Adrenal gland (tissue), 19 donors: ENCODE measurements at places on chromosomes 7 and 10. TPM values are rescaled to one million over a fixed set of nuclear protein-coding genes. Genes with fewer than 3 reads are reported as not detected.

The KIAA1217 gene
- total RNA-seq = 42.8 TPM

The OGDHL gene
- total RNA-seq = 2.7 TPM

The SFTPA1 gene
- total RNA-seq = not detected

The ZNHIT1 gene
- total RNA-seq = 142 TPM

The ASAH2 gene
- total RNA-seq = 4.2 TPM

The SEMA3E gene
- total RNA-seq = 0.17 TPM

The GIMAP7 gene
- total RNA-seq = 6.6 TPM

The VSTM4 gene
- 61.6 TPM for total RNA-seq

The CPA2 gene
- total RNA-seq = 0.32 TPM

The KEL gene
- not detected for total RNA-seq

- H3K4me3 ChIP-seq = peak overlapping the region; percentile 95
- no peaks in the 10 kb centered on the region for H3K27me3 ChIP-seq
- no peaks in the 10 kb centered on the region for H3K36me3 ChIP-seq
- peak overlapping the region; percentile 31 for H3K27ac ChIP-seq
- DNase-seq = peak; percentile 76
These were observed 989 bp downstream of the SRPK2 start for GRCh38 chr7:105387508-105388355.

GRCh38 chr10:8556321-8556720 lies 501.8 kb downstream of the GATA3 start:
- no peak overlapping the region for H3K4me3 ChIP-seq
- no peaks in the 10 kb centered on the region for H3K27me3 ChIP-seq
- no peak overlapping the region for H3K27ac ChIP-seq
- no peak for DNase-seq

DNA sequence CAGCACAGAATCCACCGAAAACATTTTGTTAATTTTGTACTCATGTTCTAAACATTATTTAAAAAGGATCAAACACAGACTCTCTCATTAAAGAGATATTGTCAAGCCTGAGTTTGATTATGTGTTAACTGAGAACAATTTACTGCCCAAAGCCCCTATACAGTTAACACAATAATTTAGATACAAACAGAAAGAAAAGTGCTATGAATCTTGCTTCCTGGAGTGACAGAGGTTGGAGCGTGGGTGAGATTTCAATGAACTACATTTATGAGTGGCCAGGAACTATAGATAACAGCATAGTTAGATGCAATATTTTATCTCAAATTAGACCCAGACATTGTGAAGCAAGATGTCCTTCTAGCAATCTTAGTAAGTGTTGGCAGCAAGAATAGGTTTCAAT lies 448.9 kb upstream of the ETV1 start:
- no peaks in the 10 kb centered on the region for H3K36me3 ChIP-seq
- H3K27ac ChIP-seq = no peak overlapping the region
- DNase-seq = no peak
- H3K4me1 ChIP-seq = no peaks in the 10 kb centered on the region
- peaks cover 8% of the 10 kb centered on the region for H3K27me3 ChIP-seq

- no peaks in the 10 kb centered on the region for H3K36me3 ChIP-seq
- no peaks in the 10 kb centered on the region for H3K4me1 ChIP-seq
- DNase-seq = no peak
- no peak overlapping the region for H3K27ac ChIP-seq
These were observed 826.4 kb downstream of the LRMDA start for GRCh38 chr10:76257816-76258215.

GRCh38 chr10:125076891-125077541 lies 83.3 kb downstream of the CTBP2 start:
- no peak overlapping the region for H3K27ac ChIP-seq
- DNase-seq = no peak
- H3K27me3 ChIP-seq = no peaks in the 10 kb centered on the region
- no peak overlapping the region for H3K4me3 ChIP-seq
- no peaks in the 10 kb centered on the region for H3K36me3 ChIP-seq

DNA sequence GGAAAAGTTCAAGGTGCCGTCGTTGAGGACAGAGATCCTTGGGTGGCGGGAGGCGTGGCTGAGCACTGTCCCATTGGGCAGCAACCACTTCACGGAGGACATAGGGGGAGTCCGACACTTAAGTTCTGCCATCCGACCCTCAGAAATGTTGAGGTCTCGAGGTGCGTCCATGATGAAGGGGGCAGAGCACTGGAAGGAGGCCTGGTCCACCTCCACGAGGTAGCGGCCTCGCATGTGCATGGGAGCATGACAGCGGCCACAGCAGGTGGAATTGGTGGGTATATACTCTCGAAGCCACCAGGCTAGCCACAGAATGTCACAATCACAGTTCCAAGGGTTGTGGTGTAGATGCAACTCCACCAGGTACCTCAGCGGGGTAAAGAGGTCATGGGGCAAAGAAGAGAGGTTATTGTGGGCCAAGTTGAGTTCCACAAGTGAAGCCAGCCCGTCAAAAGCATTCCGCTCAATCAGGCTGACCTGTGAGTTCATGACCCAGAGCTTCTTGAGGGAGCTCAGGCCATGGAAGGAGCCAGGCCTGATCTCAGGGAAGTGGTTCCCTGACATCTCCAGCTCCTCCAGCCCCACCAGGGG lies 1.7 kb downstream of the LRRC4 start:
- no peak overlapping the region for H3K4me3 ChIP-seq
- no peaks in the 10 kb centered on the region for H3K36me3 ChIP-seq
- no peak for DNase-seq
- peaks cover 62% of the 10 kb centered on the region for H3K4me1 ChIP-seq
- no peak overlapping the region for H3K27ac ChIP-seq

DNA sequence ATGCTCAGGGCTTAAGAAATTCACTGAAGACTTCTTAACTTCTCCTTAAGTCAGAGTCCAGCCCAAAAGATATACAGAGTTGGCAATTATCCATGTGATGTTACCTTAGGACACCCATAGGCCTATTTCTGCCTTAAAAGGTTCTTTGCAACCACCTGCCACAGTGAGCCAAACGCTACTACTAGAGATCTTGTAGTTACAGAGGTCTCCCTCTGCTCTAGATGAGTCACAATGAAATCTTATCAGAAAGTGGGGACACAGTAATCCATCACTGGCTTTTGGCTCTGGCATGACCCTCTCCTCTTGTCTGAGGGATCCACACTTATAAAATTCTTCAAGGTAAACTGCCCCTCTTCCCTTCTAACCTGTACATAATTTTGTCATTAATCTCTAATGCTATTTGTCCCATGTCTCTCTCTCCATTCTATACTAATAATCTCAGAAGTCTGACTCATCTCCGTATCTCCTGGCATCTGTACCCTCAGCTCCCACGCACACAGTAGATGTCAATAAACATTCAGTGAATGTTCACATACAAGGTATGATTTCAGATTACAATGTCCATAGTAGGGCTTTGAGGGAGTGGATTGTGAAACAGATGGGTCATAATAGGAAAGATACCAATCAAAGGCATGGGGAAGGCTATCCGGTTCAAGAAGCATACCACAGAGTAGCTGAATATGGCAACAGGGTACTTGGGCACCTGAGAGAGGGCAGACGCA lies 112.1 kb downstream of the SGMS1 start:
- no peak overlapping the region for H3K27ac ChIP-seq
- no peaks in the 10 kb centered on the region for H3K36me3 ChIP-seq
- no peak overlapping the region for H3K4me3 ChIP-seq
- H3K4me1 ChIP-seq = peaks cover 39% of the 10 kb centered on the region
- peak; percentile 54 for DNase-seq
- no peaks in the 10 kb centered on the region for H3K27me3 ChIP-seq

DNA sequence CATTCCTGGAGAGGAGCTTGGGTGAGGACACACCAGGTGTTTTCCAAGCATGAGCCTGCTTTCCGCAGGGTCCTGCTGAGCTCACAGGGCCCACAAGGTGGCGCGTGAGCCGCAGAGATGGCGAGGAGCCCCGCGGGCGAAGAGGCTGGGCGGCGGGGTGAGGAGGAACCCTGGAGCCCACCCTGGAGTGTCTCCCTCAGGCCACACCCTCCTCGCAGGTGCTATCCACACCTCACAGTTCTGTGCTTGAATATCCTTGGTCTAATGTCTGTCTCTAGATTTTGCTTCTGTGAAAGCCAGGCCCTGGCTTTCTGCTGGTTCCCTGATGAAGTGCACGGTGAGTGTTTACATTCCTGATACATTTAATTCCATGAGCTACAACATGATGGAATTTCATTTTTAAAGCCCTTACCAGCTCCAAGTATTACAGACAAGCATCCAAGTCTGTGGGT lies 433.6 kb downstream of the ACTR3B start:
- DNase-seq = peak; percentile 13
- H3K4me1 ChIP-seq = no peaks in the 10 kb centered on the region
- H3K27ac ChIP-seq = no peak overlapping the region
- H3K27me3 ChIP-seq = no peaks in the 10 kb centered on the region
- no peak overlapping the region for H3K4me3 ChIP-seq
- H3K36me3 ChIP-seq = no peaks in the 10 kb centered on the region

DNA sequence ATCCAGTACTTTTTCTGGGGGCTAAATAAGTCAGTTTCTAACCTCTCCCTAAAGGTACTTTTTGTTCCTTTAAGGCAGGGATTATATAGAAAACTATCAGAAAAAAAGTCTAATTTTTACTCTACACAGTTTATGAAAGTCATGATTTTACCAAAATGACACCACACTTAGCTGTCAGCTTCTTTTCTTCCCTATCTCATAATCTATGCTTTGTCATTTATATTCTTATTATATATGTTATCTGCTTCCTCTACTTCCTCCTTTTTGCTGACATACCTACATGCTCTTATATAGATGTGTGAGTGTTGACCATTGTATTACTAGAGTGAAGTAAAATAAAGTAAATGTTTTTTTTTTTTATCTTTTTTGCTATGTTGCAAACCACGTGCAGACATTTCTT lies 203.9 kb upstream of the CHRM2 start:
- no peak overlapping the region for H3K27ac ChIP-seq
- H3K36me3 ChIP-seq = no peaks in the 10 kb centered on the region
- H3K27me3 ChIP-seq = no peaks in the 10 kb centered on the region

DNA sequence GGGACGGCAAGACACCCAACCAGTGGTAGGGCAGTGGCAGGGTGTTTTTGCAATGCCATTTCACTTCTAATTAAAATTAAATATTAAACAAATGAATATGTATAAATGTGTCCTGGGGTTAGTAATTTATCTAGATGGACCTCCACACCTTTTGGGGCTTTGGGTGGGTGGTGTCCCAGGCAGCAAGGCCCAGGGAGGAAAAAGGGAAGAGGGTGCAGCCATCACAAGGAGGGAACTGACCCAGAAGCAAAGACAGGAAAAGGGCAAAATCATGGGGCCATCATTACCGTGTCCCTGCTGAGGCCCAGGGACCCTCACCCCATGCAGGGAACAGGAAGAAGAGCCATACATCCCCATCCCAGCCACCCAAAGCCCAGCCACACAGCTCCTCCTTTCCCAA lies 204.6 kb downstream of the GRID1 start:
- no peaks in the 10 kb centered on the region for H3K4me1 ChIP-seq
- no peak for DNase-seq
- no peak overlapping the region for H3K4me3 ChIP-seq
- H3K27ac ChIP-seq = no peak overlapping the region
- no peaks in the 10 kb centered on the region for H3K36me3 ChIP-seq

GRCh38 chr7:31077484-31078362 lies 25.6 kb downstream of the ADCYAP1R1 start:
- no peaks in the 10 kb centered on the region for H3K36me3 ChIP-seq
- H3K4me1 ChIP-seq = peaks cover 5% of the 10 kb centered on the region
- no peaks in the 10 kb centered on the region for H3K27me3 ChIP-seq
- no peak overlapping the region for H3K4me3 ChIP-seq
- no peak overlapping the region for H3K27ac ChIP-seq

DNA sequence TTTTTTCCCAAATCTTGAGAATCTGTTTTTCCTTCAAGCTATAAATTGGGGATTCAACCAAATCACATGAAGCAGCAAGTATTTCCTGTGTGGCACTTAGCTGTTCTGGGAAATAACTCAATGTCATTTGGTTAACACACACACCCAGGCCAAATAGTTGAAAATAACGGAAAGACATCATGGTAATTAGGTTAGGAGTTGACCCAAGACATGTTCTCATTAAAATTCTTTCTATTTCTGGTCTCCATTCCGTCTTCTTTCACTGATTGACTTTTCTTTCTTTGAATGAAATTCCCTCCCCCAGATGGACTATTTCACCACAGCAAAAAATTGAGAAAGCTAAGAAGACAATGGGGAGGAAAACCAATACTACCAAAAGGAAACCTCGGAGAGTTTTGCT lies 30.5 kb downstream of the NRP1 start:
- H3K27me3 ChIP-seq = no peaks in the 10 kb centered on the region
- no peak overlapping the region for H3K4me3 ChIP-seq
- H3K36me3 ChIP-seq = no peaks in the 10 kb centered on the region
- no peak for DNase-seq
- no peaks in the 10 kb centered on the region for H3K4me1 ChIP-seq
- no peak overlapping the region for H3K27ac ChIP-seq

- DNase-seq = no peak
- H3K27ac ChIP-seq = no peak overlapping the region
- H3K36me3 ChIP-seq = no peaks in the 10 kb centered on the region
- peaks cover 11% of the 10 kb centered on the region for H3K4me1 ChIP-seq
These were observed 57.1 kb downstream of the KIF5B start for GRCh38 chr10:31999070-31999660.

GRCh38 chr7:2802504-2803341 lies 41.4 kb downstream of the GNA12 start:
- H3K4me1 ChIP-seq = peaks cover 18% of the 10 kb centered on the region
- no peaks in the 10 kb centered on the region for H3K36me3 ChIP-seq
- no peaks in the 10 kb centered on the region for H3K27me3 ChIP-seq

GRCh38 chr7:101681170-101682007 lies 52.3 kb upstream of the MYL10 start:
- no peaks in the 10 kb centered on the region for H3K36me3 ChIP-seq
- no peaks in the 10 kb centered on the region for H3K4me1 ChIP-seq
- H3K27me3 ChIP-seq = no peaks in the 10 kb centered on the region
- no peak overlapping the region for H3K4me3 ChIP-seq
- H3K27ac ChIP-seq = no peak overlapping the region
- DNase-seq = peak; percentile 81

GRCh38 chr10:102599565-102600327 lies 44.5 kb upstream of the TRIM8 start:
- H3K27me3 ChIP-seq = no peaks in the 10 kb centered on the region
- no peak for DNase-seq
- no peak overlapping the region for H3K27ac ChIP-seq
- H3K4me1 ChIP-seq = peaks cover 15% of the 10 kb centered on the region
- no peak overlapping the region for H3K4me3 ChIP-seq
- peaks cover 19% of the 10 kb centered on the region for H3K36me3 ChIP-seq

- H3K27me3 ChIP-seq = no peaks in the 10 kb centered on the region
- H3K4me3 ChIP-seq = no peak overlapping the region
- H3K27ac ChIP-seq = no peak overlapping the region
- no peaks in the 10 kb centered on the region for H3K36me3 ChIP-seq
These were observed 152.6 kb downstream of the PLCE1 start for GRCh38 chr10:94146313-94146712.

DNA sequence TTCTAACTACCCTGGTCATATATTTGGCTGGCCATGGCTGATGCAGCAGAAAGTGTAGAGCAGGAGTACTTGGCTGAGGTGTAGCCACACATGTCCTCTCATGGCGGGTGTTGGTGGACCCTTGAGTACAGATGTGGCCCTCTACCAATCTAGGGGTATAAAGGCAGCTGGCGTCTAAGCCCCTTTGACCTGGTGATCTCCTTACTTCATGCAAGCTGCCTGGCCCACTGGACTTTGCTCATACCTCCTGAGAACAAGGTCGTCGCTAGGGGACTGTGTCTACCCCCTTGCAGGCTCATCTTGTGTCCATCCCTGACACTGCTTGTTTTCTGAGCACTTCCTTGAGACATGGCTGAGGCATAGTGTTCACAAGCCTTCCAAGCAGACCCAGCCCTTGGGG lies 287.8 kb downstream of the RPS24 start:
- no peak overlapping the region for H3K27ac ChIP-seq
- H3K36me3 ChIP-seq = no peaks in the 10 kb centered on the region
- no peak for DNase-seq
